ENCODE measurements at places on chromosomes 12 and 14.

DNA sequence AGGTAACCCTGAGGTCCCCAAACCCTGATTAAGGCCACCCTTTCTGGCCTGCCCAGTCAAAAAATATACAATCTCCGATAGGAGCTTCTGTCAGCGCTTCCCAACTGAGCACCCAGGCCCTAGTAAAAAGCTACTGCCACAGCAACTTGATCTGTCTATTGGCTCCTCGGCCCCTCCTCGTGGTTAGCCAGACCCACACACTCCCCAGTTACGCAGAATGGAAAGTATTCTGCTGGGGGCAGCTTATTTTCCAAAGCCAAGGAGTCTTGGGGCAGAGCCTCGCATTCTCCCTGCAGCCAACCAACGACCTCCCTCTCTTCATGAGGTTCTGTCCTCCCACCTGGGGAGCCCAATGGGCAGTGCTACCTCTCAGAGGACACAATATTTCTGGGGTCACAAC is 32.1 kb downstream of the FMNL3 start:
- no peak for DNase-seq

DNA sequence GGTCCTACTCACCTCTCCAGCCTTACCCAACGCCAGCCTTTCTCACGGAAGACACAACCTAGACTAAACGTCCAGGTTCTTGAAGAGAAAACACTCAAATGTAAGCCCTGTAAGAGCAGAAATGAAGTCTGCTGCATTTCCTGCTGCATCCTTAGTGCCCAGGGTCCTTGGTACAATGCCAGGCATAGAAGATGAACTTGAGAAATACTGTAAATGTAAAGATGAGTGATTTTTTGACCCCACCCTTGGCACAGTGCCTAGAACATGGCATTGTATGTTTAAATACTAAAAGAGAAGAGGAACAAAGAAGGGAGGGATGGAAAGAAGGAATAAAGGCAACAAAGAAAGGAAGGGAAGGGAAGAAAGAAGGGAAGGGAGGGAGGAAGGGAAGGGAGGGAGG is 514.6 kb downstream of the MED13L start:
- DNase-seq, result no peak

- DNase-seq, result no peak
Observed at GRCh38 chr12:5581019-5581418, 149.1 kb downstream of the NTF3 start.

DNA sequence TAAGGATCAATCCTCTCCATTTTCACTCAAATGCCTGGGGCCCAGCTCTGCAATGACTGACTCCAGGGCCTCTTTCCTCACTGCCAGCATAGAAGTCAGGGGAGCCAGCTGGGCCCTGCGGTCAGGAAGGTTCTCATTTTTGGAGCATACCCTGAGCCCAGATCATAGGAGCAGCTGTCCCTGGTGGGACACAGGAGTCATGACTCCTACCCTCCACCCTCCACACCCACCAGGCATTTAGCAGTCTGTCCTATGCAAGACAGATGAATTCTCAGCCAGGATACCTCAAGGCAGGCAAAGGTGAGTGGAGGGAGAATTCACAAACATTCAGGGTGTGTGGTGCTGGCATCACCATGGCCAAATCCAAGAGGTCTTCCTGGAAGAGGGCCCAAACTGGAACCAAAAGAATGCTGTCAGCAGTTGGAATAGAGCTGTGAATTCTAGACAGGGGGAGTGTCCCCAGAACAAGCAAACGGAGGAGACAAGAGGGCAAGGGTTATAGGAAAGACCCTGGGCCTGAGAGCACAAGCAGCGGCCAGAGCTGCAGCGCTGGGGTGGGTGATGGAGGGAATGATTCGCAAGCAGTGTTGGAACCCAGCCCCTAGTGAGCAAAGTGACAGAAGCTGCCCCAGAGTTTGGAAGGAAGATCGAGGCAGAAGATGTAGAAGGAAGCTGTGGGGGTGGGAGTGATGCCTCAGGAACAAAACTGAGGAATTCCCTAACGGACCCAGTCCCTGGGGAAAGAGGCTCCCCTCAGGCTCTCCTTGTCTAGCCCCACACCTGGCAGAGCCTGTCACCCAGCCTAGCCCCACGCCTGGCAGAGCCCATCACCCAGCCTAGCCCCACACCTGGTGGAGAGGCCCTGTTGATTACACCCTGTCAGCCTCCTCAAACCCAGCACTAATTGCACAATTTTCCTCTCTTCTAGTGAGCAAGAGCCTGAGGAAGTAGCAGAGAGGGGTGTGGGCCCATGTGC is 4.5 kb upstream of the REM2 start:
- DNase-seq, result no peak

DNA sequence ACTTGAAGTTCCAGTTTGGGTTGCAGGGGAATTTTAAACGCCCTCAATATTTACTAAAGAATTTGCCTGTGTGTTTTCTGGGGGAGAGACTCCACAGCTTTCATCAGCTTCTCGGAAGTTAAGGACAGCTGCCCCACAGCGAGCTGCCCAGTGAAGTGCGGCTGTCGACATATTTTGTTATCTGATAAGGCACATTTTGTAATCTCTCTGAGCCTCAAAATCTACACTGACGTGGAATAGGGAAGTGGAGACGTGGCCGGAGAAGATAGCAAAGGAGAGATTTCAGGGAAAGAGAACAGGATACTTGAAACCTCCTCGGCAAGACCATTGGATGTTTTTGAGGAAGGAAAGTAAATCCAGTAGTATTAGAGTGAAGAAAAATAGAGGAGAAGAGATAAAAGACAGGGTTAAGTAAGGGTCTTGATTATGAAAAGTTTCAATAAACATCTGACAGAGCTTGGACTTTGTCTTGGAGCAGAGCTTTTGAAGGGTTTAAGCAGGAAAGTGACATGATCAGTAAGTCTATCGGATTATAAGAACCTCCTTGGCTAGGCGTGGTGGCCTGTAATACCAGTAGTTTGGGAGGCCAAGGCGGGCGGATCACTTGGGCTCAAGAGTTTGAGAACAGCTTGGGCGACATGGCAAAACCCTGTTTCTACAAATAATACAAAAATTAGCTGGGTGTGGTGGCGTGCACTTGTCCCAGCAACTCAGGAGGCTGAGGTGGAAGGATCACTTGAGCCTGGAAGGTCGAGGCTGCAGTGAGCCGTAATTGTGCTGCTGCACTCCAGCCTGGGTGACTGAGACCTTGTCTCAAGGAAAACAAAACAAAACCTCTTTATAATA is 1.1 kb downstream of the POLR3B start:
- DNase-seq, result no peak

DNA sequence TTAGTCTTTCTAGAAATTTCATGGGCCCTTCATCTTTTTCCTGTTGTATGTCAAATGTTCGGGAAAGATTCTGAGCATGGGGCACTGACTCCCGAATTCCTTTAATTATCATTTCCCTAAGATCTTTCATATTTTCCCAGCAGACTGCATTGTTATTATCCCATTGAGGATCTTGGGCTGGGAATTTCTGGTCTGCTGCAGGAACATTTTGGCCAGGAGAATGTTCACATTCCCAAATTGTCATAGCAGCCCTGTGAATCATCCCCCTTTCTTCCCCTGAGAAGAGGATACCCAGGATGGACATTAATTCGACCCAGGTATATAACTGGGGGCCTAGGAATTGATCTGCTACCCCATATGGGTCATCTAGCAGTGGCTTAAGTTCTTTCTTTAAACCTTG is 112.5 kb downstream of the RIN3 start:
- DNase-seq, result no peak

GRCh38 chr14:63928744-63929174 is 76.0 kb downstream of the SYNE2 start:
- no peak for DNase-seq

- DNase-seq, result no peak
Observed at GRCh38 chr12:65156366-65156841, 13.0 kb upstream of the LEMD3 start.

- no peak for DNase-seq
Observed at GRCh38 chr12:54364413-54364812, at the start of gene GPR84. Gene GPR84 (minus strand): TSS chr12:54364486. CDS start chr12:54363851, 635 bp downstream.

- no peak for DNase-seq
Observed at GRCh38 chr14:93220509-93220908, 13.5 kb downstream of the UBR7 start.

DNA sequence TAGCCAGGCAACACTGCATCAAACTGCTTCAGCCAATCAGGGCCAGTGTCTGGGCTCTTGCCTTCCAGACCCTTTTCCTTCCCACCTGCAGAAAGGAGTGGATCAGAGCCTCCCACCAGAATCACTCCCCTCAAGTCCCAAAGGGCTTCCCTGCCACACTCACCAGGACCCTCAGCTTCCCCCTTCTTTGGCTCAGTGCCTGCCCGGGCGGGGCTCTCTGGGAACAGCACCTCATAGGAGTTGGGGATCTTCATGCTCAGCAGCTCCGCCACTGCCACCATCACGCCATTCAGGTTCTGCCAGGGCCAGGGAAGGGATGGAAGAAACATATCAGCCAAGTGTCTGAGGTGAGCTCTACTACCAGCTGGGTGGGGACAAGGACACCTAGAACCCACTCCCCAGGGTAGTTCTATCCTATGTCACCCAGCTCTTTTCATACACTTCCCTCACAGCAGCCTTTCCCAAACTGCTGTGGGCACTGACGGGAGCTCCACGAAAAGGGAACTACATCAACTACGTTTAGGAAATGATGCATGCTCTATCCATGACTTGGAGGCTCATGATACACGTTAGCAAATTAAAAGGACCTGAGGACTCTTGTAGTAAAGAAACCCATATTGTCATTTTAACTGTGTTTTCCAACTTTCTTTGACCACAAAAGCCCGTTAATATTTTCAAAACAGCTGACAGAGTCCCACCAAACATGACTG is 9.4 kb upstream of the PRKAG1 start:
- DNase-seq, result no peak

DNA sequence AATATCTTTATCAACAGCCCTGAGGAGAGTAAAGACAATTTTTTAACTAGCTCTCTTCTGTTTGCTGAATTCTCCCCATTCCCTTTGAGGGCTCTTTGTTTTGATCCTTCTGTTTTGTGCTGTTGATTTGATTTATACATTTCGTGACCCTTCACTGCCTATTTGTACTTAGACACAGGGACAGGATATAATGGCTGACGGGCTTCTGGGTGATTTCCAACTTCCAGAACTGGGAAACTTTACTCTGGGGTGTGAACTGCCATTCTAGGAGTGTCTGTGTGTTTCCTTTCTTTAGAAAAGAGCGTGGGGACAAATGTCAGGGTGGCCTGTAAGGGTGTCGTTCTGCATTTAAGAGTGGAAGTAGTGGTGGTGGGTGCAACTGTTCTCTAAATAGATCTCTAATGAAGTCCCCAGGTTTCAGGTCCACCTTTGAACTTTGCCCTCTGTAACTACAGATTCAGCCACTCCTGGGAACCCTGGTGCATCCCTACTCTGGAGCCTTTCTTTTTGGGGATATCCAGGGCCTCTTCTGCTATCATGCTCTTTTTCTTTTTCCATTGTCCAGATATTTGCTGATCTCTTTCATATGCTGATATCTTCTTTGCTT is 22.3 kb upstream of the SSPN start:
- no peak for DNase-seq

DNA sequence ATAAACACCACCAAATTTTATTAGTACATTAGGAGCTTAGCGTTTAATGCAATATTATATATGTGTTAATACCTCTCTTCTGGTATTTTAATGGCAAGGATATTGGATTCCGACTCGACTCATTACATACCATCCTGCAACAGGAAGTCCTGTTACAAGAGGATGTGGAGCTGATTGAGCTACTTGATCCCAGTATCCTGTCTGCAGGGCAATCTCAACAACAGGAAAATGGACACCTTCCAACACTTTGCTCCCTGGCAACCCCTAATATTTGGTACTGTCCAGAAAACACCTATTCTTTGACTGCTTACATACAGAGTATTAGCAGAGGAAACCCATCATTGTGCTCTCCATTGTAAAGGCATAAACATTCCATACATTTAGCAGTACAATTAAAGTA is 45.2 kb downstream of the VEZT start:
- DNase-seq, result no peak

DNA sequence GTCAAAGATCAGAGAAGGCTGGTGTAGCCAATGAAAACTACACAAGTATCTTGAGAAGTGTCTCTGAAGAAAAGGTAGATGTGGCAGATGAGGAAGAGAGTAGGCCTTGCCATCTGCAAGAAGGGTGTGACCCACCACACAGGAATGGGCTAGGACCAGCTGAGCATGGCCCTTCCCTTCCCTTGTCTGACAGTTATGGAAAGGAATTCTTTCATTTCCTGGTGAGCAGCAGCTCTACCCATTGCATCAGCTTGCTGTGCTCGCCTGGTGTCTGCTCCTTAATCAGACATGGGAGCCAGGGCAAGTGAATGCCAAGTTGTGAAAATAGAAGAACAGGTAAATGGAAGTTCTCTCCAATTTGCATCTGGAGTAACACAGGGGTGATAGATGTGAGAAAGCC is 145.2 kb upstream of the KRR1 start:
- DNase-seq, result no peak

GRCh38 chr14:95229749-95230148 is 72.4 kb upstream of the DICER1 start:
- DNase-seq, result no peak

GRCh38 chr12:22348208-22348607 is 13.7 kb upstream of the ST8SIA1 start:
- DNase-seq, result no peak

GRCh38 chr14:75208843-75209242 is 32.4 kb upstream of the TMED10 start:
- DNase-seq, result no peak

GRCh38 chr12:27094726-27095125 is 12.3 kb upstream of the C12orf71 start:
- DNase-seq, result no peak

DNA sequence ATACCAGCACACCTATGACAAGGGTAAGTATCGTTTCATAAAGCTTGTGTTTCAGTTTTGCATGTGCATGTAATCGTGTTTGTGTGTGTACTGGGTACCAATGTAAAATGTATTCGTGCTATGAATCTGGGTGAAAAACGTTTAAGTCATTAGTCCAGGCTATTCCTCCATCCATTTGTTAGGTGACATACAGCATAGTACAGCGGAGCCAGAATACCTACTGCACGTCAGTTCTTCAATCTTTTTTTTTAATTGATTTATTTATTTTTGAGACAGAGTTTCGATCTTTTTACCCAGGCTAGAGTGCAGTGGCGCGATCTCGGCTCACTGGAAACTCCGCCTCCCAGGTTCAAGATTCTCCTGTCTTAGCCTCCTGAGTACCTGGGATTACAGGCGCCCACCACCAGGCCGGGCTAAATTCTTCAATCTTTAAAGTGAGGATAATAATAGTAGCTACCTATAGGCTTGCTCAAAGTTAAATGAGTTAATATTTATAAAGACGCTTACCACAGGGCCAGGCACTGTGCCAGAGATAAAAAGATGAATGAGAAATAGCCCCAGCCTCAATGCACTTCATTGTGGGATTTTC is 661 bp upstream of the RPS26 start:
- no peak for DNase-seq

Measured in activated CD8-positive, alpha-beta memory T cell treated with anti-CD3 and anti-CD28 coated beads for 1 hour (primary cell).